ENCODE measurements at places on chromosomes 6 and 20.

- DNase-seq: no peak
Measured at GRCh38 chr20:33373735-33374605, 27.3 kb downstream of the CDK5RAP1 start.

DNA sequence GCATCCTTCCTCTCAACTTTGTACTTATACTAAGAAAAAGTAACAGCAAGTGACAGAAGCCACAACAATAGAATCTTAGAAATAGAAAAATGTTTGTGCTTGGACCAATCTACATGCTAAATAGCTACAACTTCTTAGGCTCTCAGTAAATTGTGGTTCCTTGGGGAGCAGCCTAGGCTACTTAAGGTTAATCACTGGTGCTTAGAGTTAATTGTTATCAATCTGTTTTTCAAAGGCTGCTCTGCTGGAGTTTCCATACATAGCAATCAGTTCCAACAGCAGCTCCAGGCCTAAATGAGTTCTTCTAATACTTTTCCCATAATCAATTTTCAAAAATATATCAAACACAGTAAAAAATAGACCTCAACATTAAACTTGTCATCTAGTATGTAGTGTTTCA, 571.4 kb downstream of the EPHA7 start:
- DNase-seq: no peak

DNA sequence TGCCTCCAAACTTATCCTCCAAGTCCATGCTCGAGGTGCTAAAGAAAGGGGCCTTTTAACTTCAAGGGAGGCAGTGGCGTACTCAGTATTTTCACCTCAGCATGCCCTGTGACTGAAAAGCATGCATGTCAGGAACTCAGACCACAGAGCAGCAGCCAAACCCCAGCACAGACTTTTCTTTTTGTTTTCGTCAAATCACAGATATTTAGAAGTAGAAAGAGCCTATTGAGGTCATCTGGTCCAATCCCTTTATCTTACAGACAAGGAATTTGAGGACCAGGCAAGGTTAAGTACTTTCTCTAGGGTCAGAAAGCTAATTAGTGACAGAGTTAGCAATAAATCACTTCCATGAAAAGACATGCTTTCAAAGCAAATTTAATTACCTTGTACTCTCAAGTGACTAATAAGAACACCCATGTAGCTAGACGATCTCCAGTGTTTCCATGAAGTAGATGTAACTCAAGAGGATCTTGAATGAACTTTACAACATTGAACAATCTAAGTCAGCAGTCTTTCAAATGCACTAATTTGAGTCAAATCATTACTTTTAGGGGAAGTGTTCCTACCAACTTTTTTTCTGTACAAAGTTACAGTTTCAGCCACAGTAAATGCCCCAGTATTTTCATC, 35.9 kb downstream of the MOXD1 start:
- peak; percentile 66 for DNase-seq

- peak; percentile 76 for DNase-seq
Measured at GRCh38 chr6:15481390-15482291, 181.2 kb downstream of the DTNBP1 start.

DNA sequence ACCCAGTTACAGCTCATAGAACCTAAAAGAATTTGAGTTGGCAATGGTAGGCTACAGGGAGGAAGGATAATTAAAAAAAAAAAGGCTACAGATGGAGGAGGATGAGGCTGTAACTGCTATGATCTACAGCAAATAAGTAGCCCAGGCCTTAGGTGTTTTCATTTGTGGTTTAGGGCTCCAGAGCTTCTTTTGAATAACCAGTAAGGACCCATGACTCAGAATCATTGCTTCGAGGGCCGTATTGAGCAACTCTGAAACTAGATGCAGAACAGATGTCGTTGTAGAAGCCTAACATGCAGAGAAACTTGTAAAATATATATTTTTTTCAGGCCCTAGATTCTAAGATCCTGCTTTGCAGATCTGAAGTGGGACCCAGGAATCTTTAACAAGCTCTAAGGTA, 19.0 kb upstream of the ASIP start:
- peak; percentile 29 for DNase-seq

- peak; percentile 47 for DNase-seq
Measured at GRCh38 chr6:137799950-137800568, 67.0 kb upstream of the TNFAIP3 start.

- no peak for DNase-seq
Measured at GRCh38 chr6:100549406-100550167, 84.9 kb upstream of the SIM1 start.

- no peak for DNase-seq
Measured at GRCh38 chr6:41266541-41266940, 19.9 kb downstream of the TREM1 start.

DNA sequence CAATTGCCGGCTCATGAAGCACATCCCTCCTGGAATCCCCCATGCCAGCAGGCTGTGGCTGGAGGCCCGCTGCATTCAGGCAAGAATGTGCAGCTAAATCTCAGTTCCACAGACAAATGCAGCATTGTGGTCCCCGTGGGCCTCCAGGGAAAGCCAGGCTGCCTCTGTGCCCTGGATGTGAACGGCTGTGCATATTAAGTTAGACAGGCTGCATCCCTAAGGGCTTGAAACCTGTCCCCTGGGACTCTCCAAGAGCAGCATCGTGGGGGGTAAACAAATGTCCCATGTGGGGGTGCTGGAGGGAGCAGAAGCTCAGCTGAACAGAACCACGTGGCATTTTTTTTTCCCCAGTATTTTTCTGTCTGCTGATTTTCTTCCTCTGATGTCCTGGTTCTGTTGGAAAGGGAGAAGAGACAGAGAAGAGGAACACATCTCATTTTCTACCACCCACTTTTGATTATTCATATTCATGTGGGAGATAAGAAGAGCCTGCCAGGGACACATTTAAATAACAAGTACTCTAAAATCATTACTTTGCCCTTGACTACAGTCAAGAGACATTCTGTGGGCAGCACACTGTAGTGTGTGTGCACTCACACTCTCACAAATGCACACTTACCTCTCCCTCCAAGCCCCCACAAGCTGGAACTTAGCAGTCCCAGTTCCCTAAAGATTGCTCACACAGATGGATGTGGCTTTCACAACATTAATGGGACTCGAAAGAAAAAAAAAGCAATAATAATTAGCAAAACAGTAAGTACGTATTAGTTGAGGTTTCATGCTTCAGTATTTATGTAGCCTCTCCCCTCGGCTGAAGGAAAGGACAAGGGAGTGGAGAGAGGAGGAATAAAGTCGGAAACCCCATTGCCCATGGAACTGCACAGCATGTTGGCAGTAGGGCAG, 16.9 kb downstream of the GFOD1 start:
- no peak for DNase-seq

DNA sequence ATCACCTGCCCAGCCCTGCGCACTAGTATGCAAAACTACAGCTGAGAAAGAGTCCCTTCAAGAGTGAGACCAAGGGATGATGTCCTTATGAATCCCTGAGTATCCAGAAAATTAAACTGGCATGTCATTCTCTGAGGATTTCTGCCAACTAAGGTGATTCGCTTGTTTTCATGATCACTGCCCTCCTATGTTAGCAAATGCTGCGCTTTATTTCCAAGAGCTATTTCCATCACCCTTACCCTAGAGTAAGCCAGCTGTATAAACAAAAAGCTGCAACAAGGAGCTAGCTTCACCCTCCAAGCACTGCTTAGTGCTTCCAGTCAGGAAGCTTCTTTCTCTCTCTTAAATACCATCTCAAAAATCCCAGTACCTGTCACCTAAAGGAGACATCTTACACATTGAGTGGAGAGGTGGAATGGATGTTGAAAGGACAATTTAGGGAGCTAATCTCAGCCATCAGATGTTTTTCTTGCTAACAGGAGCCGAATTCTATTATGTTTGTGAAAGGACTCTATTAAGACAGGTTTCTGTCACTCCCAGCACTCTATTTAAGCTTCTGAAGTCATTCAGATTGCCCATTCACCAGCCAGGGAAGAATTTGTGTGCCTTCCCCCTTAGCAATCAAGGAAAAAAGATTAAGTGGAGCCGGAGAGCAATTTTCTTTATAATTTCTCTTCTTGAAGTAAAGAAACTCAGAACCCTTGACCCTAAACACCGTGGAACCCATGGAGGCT, 322.2 kb downstream of the NRN1 start:
- DNase-seq: no peak

- DNase-seq: peak; percentile 21
Measured at GRCh38 chr6:91276315-91276714, 689.4 kb upstream of the MAP3K7 start.

GRCh38 chr6:114577109-114577508, 234.3 kb upstream of the HS3ST5 start:
- DNase-seq: no peak

- no peak for DNase-seq
Measured at GRCh38 chr6:78487401-78487800, 379.9 kb upstream of the IRAK1BP1 start.

GRCh38 chr6:161836643-161837448, 563.0 kb upstream of the AGPAT4 start:
- no peak for DNase-seq

GRCh38 chr6:5061152-5061551, 24.0 kb upstream of the PPP1R3G start:
- DNase-seq: no peak

- no peak for DNase-seq
Measured at GRCh38 chr6:33467091-33467490, 12.7 kb downstream of the ZBTB9 start.

- DNase-seq: no peak
Measured at GRCh38 chr20:30598460-30599230, 658.8 kb upstream of the DEFB115 start.

GRCh38 chr20:43430265-43431133, 27.2 kb upstream of the SRSF6 start:
- no peak for DNase-seq

GRCh38 chr6:26045065-26045927, 41.9 kb upstream of the HFE start:
- DNase-seq: peak; percentile 83

GRCh38 chr20:5570452-5570851, 179.7 kb upstream of the SHLD1 start:
- DNase-seq: no peak

GRCh38 chr6:16841241-16841640, 80.0 kb upstream of the ATXN1 start:
- no peak for DNase-seq
